NCI-H2227 treated with DMSO at 0.1 percent for 48 hours (cell line): ENCODE measurements at places on chromosomes 1 and 21.

DNA sequence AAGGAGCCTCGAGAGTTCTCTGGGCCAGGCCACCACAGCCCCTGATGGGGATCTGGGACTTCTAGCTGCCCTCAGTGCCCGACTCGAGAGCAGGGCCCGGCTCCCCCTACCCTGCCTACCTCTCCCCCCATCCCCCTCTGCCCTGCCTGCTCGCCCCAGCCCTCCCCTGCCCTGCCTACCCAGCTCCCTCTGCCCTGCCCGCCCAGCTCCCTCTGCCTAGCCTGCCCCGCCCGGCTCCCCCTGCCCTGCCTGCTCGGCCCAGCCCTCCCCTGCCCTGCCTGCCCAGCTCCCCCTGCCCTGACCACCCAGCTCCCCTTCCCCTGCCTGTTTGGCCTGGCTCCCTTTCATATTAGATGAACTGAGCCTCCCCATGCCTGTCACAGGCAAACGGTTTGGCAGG is 117.4 kb upstream of the TMEM51 start:
- no peak for DNase-seq

DNA sequence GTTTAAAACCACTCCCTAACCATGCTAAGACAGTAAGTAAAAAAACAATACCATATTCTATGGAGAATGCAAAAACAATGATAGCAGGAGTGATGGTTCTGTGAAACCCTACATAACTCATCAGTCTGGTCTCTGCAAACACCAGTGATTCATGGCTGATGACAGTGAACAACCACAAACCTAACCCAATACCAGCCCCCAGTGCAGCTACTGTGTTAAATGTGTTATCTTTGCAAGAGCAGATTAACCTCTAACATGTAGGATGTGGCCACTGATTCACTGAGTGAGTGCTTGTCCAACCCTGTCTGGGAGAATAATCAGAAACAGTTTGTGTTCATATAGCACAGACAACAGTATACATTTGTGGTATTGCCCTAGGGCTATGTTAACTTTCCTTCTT is 100.2 kb upstream of the COG2 start:
- DNase-seq: no peak

DNA sequence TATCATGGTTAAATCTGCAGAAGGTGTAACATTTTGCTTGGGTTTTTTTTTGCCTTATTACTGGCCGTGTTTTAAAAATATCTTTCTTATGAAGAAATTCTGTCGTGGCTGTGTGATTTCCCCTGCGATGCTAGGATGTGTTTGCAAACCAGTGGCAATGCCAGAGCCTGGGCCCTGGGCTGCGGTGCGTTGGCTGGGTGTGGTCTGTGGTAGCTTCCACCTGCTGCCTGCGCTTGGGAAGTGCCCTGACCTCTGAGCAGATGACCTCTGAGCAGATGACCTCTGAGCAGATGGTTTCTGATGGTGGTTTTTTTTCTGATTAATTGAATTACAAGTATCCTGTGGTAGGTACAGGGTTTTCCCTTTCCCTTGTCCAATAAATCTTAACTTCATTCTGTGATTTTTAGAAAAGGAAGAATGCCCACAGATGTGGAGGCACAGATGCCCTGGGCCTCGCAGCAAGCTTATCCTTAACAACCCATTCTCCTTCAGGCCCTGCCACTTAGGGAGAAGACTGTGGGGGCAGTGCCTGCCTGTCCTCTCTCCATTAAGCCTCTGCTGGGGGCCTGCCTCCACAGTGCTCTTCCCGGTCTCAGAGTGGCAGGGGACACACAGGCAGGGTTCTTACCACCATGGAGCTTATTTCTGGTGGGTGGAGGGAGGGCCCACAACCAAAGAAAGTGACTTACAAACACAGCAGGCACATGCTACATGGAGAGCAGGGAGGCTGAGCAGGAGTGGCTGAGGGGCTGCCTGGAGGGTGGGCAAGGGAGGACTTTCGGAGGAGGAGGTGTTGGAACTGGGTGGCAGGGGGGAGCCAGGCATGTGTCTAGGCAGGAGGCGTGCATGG is 81.7 kb downstream of the PCBP3 start:
- no peak for DNase-seq

DNA sequence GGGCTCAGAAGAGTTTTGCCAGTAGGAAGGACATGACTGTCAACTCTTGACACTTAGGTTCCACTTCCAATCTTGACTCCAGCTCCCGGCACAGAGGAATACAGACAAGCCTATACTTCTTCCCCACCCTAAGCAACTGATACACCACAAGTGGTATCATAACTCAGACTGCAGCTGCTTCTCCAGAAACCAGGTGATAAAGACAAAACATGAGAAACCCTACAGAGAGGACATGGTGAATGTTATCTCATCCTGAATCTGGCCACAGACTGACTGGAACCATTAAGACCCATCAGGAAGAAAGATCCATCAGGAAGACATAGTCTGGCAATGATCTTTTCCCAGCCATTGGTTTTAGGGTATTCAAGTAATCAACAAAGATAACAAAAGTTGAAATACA is 13.8 kb downstream of the PAXBP1 start:
- no peak for DNase-seq

GRCh38 chr1:168390271-168390670 is 109.6 kb downstream of the TBX19 start:
- DNase-seq: no peak

DNA sequence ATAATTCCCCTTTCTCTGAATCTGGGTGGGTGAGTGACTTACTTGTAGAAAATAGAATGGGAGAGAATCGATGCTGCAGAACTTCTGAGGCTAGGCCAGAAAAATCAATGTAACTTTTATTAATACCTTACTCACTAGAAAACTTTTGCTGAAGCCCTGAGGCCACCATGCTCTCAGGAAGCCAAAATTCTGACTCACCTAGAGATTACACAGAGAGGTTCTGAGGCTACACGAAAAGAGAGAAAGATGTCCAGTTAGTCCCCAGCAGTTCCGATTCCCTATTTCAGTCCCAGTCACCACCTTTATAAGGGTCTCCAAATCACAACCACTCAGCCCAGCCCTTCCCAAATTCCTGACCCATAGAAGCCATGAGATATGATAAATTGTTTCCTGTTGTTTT is 135.2 kb downstream of the NTPCR start:
- DNase-seq: no peak

GRCh38 chr1:53381790-53382401 is 54.0 kb upstream of the LRP8 start:
- DNase-seq: no peak

GRCh38 chr1:47710329-47711071 is 272.7 kb downstream of the FOXD2 start:
- peak; percentile 34 for DNase-seq

- DNase-seq: no peak
Observed at GRCh38 chr1:70441392-70442035, 30.4 kb downstream of the CTH start.

- no peak for DNase-seq
Observed at GRCh38 chr1:246788895-246789338, 64.7 kb downstream of the SCCPDH start.

DNA sequence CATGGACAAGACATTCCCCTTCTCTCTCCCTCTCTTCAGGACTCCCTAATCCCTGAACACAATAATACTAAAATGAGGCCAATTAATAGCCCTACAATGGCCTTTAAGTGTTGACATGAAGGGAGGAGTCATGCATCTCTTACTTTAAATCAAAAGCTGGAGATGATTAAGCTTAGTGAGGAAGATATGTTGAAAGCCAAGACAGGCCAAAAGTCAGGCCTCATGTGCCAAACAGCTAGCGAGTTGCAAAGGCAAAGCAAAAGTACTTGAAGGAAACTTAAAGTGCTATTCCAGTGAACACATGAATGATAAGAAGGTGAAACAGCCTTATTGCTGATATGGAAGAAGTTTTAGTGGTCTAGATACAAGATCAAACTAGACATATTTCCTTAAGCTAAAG is 49.5 kb upstream of the CD46 start:
- no peak for DNase-seq

DNA sequence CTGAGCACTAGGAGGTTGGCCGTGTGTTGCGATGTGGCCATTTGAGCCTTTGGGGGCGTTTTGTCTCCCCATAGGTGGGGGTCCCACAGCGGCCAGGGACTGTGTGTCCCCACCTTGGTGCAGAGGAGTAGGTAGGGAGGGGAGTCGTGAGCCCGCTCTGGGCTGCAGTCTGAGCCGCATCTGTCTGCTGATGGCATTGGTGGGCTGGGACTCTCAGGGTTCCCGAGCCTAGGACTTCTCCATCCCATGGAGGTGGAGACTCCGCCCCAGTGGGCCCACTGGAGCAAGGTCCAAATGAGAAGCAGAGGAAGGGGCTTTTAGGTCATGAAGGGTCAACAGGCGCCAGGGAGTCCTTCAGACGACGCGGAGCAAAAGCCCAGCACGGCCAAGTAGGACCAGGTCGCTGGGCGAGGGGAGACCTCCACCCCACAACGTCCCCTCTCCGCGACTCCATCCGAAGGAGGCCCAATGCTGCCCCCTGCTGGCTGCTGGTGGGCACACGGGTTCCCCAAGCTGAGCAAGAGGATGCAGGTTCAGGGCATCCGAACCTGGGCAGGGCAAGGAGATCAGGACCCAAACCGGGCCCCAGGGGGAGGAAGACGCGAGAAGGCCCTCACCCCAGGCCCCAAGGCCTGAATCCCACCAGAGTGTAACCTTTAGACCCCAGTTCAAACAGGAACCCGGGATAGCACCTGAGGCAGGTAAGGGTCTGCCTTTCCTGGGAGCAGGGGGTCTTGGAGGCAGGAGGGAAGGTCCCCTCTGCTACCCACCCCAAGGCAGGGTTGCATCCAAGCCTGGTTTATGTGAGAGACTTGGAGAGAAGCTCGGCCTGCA is 14.9 kb downstream of the TTC34 start:
- no peak for DNase-seq

DNA sequence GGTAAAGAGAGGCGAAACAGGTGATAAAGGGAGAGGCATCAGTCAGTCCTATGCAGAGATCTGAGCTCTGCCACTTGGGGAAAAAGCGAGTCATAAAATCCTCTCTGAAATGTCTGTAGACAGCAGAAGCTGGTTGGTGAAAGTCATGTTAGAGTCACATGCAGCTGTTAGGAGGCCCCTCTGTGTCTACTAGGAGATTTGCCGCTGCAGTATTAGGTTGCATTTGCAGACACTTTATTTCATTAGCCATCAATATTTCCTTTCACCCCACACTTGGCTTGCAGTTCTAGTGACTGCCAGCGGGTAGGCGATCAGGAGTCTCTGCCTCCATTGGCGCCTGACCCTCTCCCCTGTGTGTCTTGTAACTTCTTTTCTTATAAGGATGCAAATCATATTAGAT is 16.2 kb downstream of the ATP1A4 start:
- DNase-seq: no peak

DNA sequence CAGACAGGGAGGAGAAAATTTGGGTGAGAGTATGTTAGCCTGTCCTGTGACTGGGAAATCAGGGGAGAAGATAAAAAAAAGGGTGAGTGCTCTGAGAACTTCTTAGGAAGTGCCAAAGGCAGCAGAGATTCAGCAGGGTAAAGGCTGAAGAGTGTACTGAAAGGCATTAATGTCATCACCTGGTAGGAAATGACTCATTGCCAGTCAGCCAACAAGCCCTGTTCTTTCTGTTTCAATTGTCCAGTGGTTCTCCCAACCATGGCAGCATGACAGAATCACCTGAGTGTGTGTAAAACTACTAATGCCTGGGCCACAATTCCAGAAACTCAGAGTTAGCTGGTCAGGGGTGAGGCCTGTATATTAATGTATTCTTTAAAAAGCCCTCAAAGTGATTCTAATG is 83.5 kb downstream of the INTS7 start:
- no peak for DNase-seq

- no peak for DNase-seq
Observed at GRCh38 chr21:16117331-16117730, 387.5 kb downstream of the USP25 start.

DNA sequence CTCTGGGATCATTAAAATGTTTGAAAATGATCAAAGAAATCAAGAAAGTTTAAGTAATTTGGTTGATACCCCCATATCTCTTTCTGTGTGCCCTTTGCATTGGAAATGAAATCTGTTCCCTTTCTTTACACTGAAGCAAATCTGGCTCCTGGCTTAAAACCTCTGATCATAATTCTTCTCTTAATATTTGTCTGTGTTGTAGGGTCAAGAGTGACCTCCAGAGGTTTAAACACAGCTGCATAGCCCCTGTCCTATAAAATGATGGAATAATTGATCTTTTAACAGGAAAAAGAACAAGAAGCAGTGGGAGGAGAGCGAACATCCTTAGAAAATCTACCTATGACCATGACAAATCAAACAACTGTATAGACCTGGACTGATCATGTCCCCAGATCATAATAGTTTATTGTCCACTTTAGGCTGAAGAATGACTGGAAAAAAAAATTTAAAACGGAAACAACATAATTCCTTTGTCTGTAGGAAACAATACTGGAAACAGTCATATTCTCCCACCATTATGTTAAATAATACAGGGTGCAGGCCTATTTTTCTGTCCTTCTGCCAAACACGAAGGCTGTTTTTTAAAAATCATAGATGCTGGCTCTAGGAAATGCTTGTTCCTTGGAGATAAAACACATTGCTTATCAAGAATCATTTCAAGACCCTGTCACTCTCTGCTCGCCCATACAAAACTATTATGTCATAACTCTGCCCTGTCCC is 184.3 kb downstream of the NEGR1 start:
- DNase-seq: no peak

- DNase-seq: no peak
Observed at GRCh38 chr1:81325397-81325796, 475.3 kb upstream of the ADGRL2 start.
